ENCODE measurements at places on chromosomes 7 and 10.

DNA sequence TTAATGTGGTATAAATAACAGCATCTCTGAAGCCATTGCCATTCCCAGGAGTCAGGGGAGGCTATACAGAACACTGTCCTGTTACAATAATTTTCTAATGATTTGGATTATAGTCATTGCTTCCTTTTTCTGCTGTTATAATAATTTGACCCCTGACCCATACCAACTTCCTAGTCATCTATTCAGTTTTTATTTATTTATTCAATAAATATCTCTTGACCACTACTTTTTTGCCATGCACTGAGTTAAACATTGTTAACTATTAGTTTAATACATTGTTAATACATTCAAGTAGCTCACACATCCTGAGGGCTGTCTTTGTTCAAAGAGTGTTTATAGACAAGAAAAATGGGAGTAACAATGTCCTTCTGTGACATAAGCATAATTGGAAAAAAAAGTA lies 235.5 kb upstream of the MEOX2 start:
- DNase-seq: no peak

GRCh38 chr10:47031901-47032465 lies 120.8 kb downstream of the PTPN20 start:
- no peak for DNase-seq

DNA sequence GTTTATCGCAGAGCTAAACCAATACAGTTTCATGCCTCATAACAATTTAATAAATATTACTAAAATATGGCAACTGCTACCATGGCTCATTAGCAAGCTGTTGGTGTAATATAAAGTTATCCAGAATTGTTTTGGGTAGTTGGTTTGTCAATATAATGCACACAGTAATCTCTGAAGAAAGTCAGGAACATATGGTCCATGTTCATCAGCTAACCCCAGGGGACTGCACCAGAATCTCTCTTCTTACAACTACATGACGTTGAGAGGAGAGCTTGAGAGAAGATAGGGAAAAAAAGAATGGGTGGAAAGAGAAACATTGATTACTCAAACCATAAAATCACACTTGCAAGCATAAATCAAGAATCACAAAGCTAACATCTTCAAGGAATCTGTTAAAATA lies 333.7 kb downstream of the NRG3 start:
- no peak for DNase-seq

- DNase-seq: no peak
These were observed 88.8 kb upstream of the KIF5B start for GRCh38 chr10:32144817-32145688.

- no peak for DNase-seq
These were observed 30.4 kb downstream of the PLAU start for GRCh38 chr10:73941300-73941699.

- DNase-seq: no peak
These were observed 172.1 kb downstream of the DIP2C start for GRCh38 chr10:517241-517830.

DNA sequence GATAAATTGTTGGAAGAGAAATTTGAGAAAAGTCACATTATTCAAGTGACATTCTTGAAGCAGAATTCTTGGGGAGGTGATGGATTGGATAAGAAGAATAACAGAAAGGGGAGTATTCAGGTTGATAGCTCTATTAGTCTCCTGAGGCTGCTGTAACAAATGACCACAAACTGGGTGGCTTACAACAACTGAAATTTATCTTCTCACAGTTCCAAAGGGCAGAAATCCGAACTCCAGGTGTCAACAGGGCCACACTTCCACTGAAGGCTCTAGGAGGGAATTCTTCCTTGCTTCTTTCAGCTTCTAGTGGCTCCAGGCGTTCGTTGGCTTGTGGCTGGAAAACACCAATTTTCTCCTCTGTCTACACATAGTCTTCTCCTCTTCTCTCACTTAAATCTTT lies 99.8 kb downstream of the TES start:
- DNase-seq: no peak

- peak; percentile 14 for DNase-seq
These were observed 10.8 kb downstream of the MTERF1 start for GRCh38 chr7:91869661-91870060.

GRCh38 chr7:711093-711921 lies 15.2 kb upstream of the DNAAF5 start:
- DNase-seq: no peak

DNA sequence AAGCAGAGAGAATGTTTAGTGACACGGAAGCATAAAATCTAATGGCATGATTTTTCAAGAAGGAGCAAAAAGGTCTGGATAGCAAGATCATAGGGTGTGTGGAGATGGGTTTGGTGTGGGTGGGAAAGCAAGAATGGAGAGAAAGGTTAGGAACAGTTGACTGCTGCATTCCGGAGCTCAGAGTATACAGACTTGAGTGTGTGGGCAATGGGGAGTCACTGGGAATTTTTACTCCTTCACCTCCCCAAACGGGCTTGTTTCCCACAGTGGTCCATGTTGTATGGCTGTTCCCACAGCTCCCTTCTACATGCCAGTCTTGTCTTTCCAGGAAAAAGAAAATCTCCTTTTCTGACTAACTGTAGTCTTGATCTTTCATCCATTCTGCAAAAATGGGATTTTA lies 122.1 kb downstream of the CDK6 start:
- DNase-seq: no peak

DNA sequence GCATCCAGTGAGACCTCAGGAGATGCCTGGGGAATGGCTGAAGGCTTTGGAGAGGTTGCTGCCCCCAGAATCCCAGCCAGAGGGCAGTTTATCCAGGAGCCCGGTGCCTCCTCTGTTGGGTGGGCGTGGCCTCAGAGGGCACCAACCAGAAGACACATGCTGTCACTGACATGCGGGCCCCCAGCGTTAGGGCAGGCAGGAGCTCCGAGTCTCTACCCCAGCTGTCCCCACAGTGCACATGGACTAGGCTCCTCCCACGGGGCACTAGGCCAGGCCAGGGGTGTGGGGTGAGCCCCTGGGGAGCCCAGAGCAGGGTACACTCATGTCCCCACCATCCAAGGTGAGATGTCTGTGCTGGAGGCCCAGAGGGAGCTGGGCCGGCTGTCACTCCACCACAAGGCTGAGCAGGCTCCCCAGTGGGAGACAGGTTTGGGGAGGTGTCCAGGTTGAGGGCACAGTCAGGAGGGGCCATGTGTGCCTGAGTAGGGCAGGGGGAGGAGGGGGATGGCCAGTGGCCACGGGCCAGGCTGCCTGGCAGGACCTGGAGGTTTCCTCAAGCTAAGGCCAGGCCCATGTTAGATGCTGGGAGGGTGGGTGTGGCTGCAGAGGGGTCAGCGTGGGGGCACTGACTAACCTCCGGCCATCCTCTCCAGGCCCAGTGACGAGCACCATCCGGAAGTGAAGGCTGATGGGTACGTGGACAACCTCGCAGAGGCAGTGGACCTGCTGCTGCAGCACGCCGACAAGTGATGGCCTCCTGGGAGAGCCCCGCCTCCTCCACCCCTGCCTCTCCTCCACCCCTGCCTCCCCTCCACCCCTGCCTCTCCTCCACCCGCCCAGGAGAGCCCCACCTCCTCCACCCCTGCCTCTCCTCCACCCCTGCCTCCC lies 131.3 kb downstream of the FAM53B start:
- no peak for DNase-seq

- DNase-seq: peak; percentile 50
These were observed 126.2 kb downstream of the KLF6 start for GRCh38 chr10:3658766-3659165.

Data from DMS53 (cell line).